ENCODE measurements at places on chromosomes 2 and 18.
A peak's percentile ranks its signal among the peaks of the same experiment; 100 is the strongest.

DNA sequence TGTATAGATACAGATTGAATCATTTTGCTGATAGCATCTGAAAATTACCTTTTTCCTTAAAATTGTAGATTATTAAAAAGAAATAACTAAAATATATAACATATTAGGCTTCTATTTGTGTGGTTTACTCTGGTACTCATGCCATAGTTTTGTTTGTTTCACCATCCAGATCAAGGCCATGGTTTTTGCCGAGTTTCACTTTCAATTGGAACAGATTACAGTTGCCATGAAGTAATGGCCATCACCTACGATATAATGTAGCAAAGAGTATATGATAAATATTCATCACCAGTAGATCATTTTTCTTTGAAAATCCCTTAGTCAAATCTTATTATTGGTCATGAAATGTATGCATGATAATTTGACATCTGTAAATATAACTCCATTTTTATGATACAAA is 11.9 kb upstream of the DNAH7 start:
- DNase-seq: peak; percentile 26

GRCh38 chr18:59461171-59461570 is 102.1 kb upstream of the LMAN1 start:
- no peak for DNase-seq

- DNase-seq: no peak
Measured at GRCh38 chr2:222160944-222161343, 137.9 kb downstream of the PAX3 start.

GRCh38 chr2:164897469-164898260 is 56.0 kb upstream of the COBLL1 start:
- DNase-seq: no peak

GRCh38 chr18:74856928-74857327 is 259.3 kb downstream of the ZNF407 start:
- no peak for DNase-seq

- no peak for DNase-seq
Measured at GRCh38 chr18:78980777-78981380, 1.3 kb downstream of the SALL3 start.

DNA sequence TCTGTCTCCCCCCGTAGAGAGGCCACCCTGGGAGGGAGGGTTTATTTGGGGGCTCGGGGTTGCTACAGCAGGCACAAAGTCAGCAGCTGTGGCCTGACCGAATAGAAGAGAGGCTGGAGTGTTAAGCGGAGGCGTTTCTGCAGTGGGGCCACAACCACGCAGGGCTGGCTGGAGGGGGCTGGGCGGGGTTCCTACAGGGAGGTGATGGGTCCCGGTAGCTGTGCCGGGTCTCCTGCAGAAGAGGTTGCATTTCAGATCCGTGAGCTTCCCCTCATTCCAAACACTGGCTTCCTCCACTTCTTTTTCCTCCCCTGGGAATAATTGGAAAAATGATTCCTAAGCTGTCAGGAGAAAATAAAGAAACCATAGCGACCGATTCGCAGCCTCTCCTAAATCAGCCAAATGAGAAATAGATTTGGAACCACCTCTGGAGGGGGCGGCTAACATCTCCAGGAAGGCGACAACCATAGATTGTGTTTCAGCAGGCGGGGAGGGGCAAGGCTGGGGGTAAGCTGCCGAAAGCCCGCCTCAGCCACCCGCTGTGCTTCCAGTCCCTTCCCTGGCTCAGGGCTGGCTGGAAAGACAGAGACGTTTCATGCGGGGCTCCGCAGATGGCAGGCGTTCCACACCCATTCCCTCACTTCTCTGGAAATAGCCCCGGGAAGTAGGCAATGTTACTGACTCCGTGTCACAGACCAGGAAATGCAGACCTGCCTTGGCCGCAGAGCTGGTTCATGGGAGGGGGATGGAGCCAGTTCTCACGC is 85.6 kb upstream of the TAF1B start:
- no peak for DNase-seq

GRCh38 chr18:74795751-74796150 is 198.1 kb downstream of the ZNF407 start:
- no peak for DNase-seq

DNA sequence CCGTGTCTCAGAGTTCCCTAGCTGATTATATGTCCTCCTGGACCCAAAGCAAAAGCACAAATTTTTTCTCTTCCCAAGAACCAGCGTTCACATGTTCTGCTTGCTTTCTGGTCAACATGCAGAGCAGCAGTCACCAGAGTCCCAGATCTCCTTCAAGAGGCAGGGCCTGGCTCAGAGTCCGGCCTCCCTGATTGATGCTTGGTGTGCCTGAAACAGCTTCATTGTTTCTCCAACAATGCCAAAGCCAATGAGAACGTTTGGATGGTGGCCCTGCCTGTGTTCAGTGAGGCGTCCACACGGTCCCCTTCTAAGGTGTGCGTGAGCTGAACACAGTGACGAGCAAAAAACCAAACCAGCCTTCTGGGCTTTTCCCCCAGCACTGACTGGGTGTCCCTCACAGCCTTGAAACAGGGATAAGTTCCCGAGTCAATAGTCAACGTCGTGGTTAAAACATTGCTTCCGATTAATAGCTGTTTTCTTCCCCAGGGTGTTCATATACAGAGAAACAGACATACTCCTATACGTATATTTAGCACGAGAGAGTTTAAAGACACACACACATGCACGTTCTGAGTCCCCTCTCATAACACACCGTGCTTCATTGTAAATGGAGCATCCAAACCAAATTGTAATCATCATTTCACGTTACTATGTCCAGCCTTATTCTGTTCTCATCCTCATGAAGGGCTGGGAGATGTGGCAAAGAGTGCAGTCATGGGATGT is 19.3 kb upstream of the POU3F3 start:
- no peak for DNase-seq

DNA sequence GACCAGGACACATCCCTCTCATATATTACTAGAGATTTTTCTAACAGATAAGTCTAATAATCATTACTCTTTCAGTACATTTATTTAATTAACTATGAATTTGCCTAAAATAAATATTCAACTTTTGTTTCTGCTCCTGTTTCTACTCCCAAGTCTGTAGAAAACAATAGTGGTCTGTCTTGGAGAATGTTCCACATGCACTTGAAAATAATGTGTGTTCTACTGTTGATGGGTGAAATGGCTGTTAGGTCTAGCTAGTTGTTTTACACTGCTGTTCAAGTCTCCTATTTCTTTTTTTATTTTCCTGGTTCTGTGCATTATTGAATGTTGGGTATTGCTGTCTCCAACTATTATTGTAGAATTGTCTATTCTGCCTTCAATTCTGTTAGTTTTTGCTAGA is 47.2 kb downstream of the SPOPL start:
- DNase-seq: no peak

GRCh38 chr18:3067165-3067661 is 54.3 kb upstream of the LPIN2 start:
- peak; percentile 11 for DNase-seq

- DNase-seq: no peak
Measured at GRCh38 chr2:221495731-221496130, 76.4 kb downstream of the EPHA4 start.

DNA sequence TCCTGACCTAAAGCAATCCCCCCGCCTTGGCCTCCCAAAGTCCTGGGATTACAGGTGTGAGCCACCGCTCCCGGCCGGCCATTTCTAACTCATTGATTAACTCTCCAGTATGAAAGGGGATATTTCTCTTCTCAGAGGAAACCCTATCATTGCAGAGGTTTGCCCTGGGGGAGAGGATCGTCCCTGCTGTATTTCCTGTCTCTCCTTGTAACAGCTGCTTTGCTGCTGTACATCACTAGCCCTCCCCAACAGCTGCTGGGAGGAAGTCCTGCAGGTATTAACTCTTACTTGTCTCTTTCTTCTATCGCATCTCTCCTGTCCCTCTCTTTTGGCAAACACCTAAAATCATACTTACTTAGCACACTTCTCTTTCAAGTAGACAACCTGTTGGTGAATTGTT is 219.0 kb upstream of the DSEL start:
- no peak for DNase-seq

DNA sequence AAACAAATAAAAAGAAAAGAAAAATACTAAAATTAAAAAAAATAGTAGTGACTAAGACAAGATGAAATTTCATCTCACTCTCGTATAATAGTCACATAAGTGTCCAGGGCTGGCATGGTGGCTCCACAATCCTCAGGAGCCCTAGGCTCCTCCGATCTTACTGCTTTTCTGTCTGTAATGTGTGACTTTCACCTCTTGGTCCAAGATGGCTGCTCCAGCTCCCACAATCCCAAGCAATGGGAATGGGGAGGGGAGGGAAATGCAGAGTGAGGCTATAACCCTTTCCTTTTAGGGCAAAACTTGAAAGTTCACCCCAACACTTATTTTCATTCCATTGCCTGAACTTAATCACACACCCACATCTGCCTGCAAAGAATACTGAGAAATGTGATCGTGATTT is 90.4 kb downstream of the MOGAT1 start:
- no peak for DNase-seq

DNA sequence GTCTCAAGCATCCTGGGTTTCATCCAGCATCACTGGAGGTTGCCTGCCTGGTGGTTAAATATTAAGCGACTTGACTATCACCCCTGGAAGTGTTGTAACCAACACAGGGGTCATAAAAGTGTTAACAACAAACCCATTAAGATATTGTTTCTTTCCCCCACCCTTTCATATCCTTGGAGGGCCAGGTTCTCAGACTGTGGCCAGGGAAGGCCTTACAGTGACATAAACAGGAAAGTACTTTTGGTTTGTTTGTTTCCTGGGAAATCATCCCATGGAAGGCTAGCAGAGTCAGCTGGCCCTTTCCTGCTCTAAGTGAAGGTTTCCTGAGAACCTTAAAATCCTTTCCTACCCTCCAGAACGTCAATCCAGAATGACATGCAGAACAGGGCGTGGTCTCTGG is 160.9 kb downstream of the CLIP4 start:
- no peak for DNase-seq

- no peak for DNase-seq
Measured at GRCh38 chr2:145460112-145460511, 940.2 kb upstream of the ZEB2 start.

DNA sequence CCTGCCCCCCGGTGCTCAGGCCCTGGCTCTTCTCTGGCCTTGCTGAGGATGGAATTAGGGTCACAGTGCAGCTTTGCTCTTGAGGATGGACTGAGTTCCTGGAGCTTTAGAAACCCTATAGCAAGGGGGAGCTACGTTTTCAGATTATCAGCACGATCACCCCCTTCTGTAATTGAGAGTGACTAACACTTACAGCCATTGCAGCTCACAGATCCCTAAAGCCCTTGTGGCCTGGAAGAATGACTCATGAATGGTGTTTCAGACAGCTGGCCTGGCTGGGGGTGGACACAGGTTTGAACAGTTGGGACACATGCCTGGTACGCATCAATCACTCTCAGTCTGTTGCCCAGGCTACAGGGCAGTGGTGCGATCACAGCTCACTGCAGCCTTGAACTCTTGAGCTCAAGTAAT is 79.7 kb upstream of the IGFBP5 start:
- no peak for DNase-seq

- no peak for DNase-seq
Measured at GRCh38 chr2:55416786-55417568, 2.7 kb downstream of the CCDC88A start.

DNA sequence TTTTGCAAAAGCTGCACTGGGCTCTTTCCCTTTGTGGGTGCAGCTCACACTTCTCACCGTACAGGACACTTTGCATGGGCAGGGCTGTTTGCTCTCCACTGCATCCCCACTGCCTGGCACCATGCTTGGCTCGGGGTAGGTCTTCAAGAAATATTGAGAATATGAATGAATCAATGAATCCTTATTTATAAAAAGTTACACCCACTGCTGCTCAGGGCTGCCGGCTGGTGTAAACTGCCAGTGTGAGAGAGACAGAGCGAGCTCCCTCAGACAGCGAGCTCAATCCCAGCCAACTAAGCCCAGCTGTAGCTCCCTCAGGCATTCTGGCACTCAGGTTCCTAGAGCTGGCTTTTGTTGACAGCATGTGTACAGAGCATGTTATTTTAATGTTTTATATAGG is 3.4 kb downstream of the TMEM185B start:
- no peak for DNase-seq

- DNase-seq: no peak
Measured at GRCh38 chr2:170467568-170468422, 247.3 kb upstream of the SP5 start.

DNA sequence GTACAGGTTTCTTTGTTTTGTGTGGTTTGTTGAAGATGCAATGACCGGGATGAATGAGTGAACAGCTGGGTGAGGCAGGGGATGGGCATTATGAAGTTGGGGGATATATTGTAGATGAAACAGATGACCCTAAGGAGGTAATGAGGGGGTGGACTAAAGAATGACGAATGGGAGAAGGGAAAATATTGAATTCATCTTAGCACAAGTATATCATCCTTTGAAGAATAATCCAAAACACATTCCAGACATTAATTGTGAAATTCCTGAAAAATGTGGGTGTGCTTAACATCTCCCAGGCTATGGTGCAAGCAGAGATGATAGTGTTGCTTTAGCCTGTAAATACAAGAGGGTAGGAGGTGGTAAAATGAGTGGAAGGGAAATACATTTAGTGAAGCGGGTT is 5.8 kb downstream of the CRIM1 start:
- DNase-seq: no peak

- no peak for DNase-seq
Measured at GRCh38 chr2:127577503-127577902, 42.0 kb downstream of the MYO7B start.

- no peak for DNase-seq
Measured at GRCh38 chr2:203548887-203549286, 13.8 kb upstream of the RAPH1 start.

DNA sequence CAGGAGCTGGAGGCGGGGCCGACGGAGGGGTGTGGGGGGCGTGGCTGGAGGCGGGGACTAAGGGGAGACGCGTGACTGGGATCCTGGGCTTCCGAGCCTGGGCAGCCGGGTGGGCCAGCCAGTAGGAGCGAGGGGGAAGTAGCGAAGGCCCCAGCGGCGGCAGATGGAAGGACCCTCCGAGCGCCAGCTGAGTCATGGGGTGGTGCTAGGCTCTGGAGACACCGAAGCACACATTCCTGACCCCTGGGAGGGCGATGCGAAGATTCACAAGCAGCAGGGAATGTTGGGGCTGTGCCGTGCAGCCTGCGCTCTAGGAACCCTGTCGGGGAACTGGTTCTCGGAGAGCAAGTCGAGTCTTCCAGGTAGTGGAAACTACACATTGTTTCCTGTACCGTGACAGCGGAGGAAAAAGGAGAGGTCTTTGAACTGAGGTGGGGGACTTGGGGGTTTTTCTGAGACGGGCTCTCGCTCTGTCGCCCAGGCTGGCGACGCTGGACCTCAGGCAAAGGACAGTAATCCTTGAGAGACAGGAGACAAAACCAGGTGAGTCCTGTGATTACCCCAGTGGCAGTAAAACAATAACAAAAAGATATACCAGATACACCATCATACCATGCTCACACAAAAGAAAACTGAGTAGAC is 650 bp upstream of the AFG3L2 start:
- no peak for DNase-seq

- no peak for DNase-seq
Measured at GRCh38 chr2:232464544-232464885, 8.6 kb downstream of the ALPI start.

Data from CD4-positive, alpha-beta T cell treated with Interleukin-21 for 1 hour (primary cell).